Skeletal muscle cell (primary cell): ENCODE measurements at places on chromosomes 4 and X.

- no peak for DNase-seq
These were observed 422.6 kb upstream of the GALNTL6 start for GRCh38 chr4:171390626-171391025.

DNA sequence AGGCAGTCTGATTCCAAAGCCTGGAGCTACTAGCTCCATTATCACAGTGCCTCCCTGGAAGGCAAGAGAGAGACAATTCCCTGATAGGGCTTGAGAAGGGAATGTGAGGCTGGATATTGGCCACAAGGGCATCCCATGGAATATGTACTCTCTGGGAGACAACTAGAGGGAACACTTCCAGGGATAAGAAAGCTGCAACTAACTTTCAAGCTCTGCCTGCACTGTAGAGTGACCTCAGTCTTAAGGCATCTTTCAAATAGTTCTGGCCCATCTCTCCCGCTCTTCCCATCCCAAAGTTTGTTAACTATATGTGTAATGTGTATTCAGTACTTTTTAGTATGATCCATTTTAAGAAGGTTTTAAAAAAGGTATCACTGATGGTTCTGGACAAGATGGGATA, 13.1 kb upstream of the RNF212 start:
- DNase-seq, result no peak

DNA sequence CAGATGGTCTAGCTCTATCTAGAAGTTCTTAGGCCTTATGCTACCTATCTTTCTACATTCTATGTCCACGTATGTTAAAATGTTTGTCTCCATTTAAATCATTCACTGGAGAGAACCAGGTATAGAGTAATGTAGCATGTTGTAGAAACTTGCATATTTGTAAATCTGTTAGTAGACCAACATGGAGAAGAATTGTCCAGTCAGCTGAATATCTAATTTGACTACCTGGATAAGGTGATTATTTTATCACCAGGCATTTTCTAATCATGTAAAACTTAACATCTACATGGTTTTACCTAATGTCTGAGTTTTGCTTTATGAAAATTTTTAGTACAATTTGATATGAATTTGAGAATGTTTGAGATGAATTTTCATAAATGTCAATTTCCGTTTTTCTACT, 19.5 kb downstream of the REST start:
- DNase-seq, result no peak

DNA sequence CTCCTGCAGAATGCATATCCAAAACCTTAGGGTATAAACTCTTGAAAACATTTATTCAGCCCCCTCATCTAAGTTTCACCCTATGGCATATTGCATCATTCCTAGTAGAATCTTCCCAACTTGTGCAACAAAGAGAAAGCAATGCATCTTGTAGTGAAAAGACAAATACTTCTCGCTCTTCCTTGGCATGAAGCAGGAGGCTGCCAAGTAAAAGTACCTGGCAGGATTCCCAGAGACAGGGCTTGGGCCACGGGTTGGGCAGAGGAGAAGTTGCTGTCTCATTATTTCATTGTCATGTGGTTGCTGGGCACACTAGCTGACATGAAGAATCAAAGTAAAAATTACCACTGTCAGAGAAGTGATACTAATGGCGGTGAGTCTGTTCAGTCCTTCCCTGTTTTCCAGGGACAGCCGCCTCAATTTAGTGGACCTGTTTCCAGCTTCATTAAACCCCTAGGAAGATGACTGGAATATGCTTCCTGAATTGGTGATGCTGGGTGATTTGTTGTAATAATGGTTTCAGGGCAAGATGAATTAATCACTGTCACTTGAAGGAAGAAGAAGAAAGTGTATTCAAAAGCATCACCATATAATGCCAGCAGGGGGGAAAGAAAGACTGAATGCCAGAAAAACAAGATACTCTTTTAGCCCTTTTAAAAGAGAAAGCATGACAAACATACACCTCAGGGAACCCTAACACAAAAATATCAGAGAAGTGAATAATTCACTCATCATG, 380.5 kb upstream of the IGFBP7 start:
- no peak for DNase-seq

GRCh38 chr4:10074767-10075105, 41.9 kb downstream of the WDR1 start:
- no peak for DNase-seq

- DNase-seq, result peak; percentile 26
These were observed 16.1 kb upstream of the REPS2 start for GRCh38 chrX:16930392-16930791.

DNA sequence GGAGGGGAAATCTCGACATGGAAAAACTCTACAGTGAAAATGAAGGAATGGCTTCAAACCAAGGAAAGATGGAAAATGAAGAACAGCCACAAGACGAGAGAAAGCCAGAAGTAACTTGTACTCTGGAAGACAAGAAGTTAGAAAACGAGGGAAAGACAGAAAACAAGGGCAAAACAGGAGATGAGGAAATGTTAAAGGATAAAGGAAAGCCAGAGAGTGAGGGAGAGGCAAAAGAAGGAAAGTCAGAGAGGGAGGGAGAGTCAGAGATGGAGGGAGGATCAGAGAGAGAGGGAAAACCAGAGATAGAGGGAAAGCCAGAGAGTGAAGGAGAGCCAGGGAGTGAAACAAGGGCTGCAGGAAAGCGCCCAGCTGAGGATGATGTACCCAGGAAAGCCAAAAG, 1.3 kb downstream of the TCEAL4 start:
- no peak for DNase-seq

- DNase-seq, result peak; percentile 30
These were observed 81.0 kb upstream of the KLF3 start for GRCh38 chr4:38582889-38583470.

DNA sequence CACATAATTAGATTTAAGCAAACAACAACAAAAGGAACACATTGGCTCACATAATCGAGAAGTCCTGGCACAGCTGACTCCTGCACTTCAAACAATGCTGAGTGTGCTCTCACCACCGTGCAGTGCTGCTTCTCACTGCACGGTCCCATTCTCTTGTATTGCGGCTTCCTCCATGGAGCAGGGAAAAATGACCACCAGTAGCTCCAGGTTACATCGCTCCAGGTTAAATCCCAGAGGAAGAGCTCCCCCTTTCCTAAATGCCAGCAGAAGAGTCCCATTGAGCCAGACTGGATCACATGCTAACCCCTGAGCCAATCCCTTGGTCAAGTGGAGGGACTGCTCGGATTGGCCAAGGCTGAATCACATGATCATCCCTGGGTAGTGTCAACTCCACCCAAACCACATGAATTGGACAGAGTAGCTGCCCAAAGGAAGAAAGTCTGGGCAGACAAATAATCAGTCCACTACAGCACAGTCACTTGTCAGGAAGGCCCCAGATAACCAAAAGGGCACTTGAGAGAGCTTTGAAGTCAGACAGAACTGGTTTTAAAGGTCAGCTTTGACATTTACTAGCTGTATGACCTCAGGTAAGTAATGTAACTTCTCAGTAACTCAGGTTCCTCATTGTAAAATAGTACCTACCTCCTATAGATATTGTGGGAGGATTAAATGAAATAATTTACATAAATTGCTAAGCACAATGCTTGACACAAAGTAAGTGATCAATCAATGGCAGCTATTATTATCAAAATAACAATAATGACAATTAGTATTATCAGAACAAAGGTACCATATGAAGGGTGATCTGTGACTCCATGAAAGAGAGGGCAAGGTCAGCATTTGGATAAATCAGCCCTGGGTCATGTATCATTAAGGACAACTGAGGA, 14.3 kb downstream of the TEC start:
- DNase-seq, result no peak

DNA sequence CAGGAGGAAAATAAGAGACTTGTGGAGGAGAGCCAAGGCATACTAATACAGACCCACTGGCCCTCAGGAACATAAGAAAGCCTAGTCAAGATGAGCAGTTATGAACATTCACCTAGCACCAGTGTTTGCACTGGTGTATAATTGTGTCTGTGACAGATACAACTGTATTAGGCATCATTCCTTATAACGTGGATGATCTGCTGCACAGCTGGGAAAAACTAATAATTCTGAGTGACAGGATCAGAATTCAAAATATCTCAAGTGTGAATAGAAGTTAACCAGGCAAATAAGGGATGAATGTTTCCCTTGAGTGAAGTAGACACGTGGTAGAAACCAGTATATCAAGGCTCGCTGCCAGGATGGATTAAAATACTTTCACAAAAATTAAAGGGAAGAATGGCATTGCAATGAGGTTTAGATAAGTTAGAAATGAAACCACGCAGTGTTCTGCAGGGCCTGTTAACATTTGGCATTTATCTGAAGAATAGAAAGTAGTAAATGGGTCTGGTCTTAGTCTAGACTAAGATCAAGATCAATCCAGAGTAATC, 325.9 kb downstream of the EPHA5 start:
- DNase-seq, result no peak

DNA sequence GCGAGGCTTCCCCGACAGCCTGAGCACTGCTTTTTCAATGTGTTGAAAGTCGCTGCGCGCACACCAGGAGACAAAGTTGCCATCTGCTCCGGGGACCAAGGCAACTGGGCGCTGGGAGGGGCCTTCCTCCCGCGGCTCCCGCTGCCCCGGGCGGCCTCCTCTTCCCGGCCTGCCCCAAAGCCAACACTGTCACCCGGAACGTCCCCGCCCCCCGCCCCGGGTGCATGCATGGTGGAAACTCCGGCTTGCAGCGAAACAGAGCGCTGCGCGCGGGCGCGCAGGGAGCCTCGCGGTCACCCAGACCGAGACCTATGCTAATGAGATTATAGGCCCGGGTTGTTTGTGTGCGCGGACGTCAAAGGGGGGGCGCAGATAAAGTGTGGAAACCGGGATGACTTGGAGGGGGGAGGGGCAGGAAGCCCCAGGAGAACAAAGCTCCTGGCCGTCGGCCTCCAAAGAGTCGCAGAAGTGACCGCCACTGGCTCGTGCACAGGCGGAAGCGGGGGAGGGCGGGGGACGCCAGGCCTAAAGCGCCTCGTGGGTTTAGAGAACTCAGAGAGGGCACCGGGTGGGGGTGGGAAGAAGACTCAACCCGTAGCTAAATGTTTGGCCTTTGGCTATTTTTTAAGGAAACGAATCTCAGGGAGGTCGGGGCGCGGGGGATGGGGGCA, 88.8 kb downstream of the BCOR start:
- DNase-seq, result no peak

DNA sequence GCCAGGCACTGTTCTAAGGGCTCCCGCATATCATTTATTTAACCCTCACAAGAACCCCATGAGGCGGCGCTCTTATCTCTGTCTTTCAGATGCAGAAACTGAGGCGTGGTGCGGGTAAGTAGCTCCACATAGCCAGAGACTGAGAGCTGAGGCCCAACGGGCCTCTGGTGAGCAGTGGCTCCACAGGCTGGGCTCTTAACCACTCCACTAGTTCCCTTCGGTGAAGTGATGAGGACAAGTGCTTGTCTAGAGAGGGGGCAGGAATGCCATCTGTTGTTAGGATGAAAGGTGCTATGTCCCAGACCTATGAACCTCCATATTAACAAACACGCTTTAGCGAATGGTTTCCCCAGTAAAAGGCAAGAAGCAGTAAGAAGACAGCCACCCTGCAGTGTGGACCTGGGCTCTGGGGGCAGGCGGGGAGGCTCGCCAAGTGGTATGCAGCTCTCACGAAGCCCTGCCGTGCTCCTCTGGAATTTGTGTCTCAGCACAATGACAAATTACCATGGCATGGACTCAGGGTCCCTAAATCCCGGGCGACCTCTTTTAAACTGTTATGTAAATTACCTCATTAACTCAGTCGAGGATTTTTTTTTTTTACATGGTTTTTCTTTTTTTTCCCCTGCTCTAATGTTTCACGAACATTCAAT, 20.9 kb upstream of the S100G start:
- DNase-seq, result no peak

- no peak for DNase-seq
These were observed 171.3 kb downstream of the PTTG2 start for GRCh38 chr4:38131371-38132091.

DNA sequence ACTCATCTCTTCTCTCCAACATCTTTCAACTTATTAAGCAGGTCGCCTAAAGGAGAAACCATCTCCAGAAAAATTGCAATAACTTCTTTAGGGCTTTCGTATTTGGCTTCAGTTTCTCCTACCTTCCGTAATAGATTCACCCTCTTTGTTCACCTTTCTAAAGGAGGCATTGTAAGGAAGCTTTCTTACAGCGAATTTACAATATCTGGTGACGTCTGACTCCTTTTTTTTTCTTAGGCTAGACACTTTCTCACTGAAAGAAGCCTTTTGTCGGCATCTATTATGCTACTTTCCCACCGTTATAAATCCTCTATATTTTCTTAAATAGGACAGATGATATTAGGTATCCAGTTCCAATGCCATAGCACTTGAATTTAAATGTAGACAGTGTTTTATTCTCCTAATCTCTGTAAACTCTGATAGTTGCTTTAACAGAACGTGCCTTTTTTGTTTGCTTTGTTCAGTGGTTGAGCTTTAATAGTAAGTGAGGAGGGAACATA, 302.4 kb downstream of the IL1RAPL1 start:
- no peak for DNase-seq

GRCh38 chr4:170580651-170581050, 490.9 kb upstream of the AADAT start:
- DNase-seq, result no peak

- DNase-seq, result no peak
These were observed 204.6 kb downstream of the TENM3 start for GRCh38 chr4:182447767-182448280.

DNA sequence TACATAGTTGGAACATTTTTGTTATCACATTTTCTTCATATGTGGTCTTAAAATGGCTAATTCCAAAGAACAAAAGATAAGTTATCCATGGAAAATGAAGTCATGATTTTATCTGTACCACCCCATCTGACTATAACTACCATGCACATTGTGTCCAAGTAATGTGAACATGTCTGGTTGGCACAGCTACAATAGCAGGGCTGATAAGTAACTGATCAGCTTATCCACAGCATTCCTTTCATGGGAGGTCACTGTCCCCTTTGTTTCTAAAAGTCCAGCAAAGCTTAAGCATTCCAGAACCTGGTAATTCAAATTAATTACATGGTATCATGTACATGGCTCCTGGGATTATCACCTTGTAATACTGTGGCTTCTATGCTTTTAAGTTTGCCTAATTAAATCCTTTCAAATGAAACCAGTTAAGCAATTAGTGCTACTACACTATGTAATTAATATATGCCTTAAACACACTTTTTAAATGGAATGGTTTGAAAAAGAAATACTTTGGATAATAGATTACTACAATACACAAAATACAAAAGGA, 21.1 kb upstream of the SORBS2 start:
- DNase-seq, result no peak

DNA sequence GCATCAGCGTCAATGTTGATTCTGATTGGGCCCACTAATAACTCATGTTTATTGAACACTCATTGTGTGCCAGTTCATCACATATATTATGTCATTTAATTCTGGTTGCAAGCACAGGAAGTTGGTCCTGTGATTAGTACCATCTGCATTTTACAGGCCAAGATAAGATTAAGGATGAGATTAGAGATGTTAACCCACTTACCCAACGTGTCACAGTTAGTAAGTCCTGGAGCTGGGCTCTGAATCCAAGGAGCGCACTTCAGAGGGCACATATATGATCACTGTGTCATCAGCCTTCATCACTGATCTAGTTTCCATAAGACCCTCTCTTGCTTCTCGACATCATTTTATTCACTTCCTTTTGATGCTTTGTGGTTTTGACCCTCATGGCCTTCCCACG, 205.3 kb upstream of the ANXA3 start:
- DNase-seq, result no peak
